CD8-positive, alpha-beta T cell (primary cell): ENCODE measurements at places on chromosomes 5 and 9.

GRCh38 chr9:8401961-8402705 is 602.6 kb upstream of the DMAC1 start:
- no peak for DNase-seq

- DNase-seq = no peak
Measured at GRCh38 chr9:109769250-109769649, 10.7 kb upstream of the PALM2AKAP2 start.

DNA sequence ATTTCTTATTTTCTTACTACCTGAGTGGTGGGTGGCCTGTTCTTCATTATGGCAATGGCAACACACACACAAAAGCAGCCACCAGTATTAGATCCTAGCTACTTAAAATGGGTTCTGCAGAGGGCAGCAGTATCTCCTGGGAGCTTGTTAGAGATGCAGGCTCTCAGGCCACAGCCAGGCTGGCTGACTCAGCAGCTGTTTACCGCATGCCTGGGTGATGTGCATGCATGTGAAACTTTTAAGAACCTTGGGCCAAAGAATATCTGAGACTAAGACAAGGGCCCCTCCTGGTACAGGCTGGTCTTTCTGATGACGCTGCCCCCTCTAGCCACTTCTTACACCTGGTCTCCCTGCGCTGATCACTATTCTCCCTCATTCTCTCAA is 399.0 kb downstream of the MED10 start:
- no peak for DNase-seq

DNA sequence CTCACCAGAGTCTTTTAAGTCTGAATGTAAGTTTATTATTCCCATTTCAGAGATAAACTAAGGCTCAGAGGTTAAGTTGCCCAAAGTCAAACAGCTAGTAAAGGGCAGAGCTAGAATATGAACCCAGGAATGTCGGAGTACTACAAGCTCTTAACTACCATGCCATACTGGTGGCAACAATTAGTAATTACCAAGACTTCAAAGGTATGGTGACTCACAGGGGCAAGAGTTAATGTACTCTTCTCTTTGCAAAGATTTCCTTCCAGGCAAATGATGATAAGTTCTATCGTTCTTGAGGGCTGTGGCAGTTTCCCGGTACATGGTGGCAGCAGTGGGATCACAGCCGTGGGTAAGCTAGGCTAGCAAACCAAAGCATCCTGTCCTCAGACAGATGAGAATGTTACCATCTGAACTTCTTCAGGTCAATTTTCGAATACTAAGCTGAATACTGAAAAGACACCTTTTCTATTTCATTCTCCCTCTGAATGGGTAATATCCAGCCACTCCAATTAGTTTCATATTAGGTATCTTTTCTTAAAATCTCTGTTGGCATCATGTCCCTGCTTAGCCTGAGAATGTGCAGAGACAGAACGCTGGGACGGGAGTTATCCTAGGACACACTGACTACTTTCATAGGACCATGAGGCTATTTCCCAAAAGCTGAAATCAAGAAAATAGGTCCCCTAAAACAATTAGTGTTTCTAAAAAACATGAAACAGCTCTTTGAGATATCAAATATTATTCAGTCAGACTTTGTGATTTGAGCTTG is 117.0 kb upstream of the NR5A1 start:
- DNase-seq = no peak

DNA sequence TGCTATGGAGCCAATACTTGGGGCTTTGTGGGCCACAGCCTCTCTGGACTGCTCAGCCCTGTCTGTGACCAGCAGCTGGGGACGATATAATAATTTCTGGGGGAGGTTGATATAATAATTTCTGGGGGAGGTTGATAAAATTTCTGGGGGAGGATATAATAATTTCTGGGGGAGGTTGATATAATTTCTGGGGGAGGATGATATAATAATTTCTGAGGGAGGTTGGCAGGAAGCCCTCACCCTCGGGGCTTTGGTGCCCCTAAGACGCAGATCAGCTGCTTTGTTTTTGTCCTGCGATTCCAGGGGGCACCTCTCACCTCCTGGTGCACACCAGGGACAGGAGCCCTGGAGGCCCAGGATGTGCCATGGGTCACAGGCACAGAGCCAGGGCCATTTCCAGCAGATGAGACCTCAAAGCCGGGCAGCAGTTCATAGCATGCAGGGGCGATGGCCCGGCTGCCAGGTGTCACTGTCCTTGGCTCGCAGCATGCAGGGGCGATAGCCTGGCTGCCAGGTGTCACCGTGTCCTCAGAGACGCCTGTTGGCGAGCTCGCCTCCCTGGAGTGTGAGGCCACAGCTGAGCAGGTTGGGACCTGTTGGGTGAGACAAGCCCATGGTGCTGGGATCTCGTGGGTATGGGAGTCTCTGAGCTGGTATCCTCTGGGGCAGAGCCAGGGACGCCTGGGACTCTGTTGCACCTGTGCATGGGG is 3.8 kb upstream of the TOR4A start:
- DNase-seq = no peak

- DNase-seq = no peak
Measured at GRCh38 chr5:2138896-2139295, 256.2 kb upstream of the IRX4 start.

DNA sequence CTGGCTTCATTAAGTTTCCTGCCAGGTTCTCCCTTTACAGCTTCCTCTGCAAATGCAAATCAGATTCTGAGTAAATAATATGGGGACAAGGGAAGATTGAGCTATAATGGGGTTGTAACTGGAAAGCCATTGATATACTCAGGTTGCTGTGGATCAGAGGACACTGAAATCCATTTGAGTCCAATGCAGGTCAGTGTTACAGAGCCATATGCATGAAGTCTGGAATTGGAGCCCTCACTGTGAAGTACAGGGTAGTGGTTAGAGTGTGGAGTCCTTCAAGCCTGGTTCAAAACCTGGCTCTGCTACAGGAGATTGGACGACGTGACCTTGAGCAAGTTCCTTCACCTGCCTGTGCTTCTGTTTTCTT is 48.7 kb downstream of the TIMD4 start:
- no peak for DNase-seq

GRCh38 chr5:160957312-160957861 is 105.4 kb upstream of the ATP10B start:
- no peak for DNase-seq

- no peak for DNase-seq
Measured at GRCh38 chr9:28824432-28824963, 1251.2 kb upstream of the C9orf72 start.

DNA sequence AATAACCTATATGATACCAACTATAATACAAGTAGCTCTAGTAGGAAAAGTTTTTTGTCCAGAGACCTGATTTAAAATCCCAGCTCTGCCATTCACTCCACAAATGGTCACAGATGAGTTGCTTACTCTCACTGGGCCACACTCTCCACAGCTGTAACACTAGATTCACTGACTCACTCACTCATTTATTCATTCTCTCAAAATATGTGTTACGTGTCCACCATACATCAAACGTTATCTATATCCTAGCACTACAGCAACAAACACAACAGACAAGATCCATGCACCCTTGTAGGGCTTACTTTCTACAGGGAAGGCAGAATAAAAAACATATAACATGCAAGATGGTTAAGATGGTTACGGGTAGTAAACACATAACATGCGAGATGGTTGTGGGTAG is 146.3 kb downstream of the CDK5RAP2 start:
- no peak for DNase-seq

DNA sequence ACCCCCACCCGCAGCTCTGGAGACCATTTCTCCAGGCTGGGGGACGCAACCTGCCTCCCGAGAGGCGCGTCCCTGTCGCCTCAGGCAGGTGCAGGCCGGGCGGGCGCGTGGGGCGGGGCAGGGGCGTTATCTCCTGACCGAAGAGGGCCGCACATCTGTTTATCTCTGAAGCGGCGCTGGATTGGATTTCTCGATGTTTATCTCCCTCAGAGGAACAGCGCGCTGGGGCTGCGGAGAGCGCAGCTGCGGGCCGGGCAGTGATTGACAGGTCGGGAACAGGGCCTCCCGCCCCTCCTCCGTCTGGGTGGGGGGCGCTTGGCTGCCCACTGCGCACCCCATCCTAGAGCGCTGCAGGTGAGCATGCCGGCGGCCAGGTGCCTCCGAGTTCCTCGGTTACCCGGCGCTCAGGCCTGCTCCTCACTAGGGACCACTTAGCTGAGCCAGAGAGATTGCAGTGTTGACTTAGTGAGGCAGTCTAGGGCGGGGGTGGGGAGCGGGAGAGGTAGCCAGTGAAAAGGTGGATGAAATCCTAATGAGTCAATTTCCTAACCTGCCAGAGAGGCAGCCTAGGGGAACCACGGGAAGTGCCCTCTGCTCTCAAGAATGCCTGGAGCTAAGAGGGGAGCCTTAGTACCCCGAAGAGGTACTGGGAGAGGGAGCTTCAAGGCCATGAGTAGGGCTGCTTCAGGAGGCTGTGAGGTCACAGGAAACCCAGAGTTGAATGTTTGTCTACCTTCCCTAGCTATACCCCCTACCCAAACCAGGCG is 39.6 kb upstream of the TIFAB start:
- DNase-seq = no peak

DNA sequence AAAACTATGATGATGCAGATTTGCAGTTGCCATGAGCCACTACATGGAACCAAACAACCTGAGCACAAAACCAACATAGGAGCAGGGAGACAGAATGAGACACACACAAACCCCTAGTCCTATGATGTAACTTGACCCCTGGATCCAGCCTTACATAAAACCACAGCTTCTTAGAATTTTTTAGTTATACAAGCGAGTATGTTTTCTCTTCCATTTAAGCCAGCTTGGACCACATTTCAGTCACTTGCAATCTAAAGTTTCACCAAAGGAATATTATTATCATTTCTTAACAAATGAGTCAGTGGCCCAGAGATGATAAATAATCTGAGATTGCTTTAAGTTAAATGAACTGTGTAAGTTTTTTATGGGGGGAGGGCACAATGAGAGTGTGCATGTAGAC is 6.8 kb downstream of the SPOCK1 start:
- no peak for DNase-seq

DNA sequence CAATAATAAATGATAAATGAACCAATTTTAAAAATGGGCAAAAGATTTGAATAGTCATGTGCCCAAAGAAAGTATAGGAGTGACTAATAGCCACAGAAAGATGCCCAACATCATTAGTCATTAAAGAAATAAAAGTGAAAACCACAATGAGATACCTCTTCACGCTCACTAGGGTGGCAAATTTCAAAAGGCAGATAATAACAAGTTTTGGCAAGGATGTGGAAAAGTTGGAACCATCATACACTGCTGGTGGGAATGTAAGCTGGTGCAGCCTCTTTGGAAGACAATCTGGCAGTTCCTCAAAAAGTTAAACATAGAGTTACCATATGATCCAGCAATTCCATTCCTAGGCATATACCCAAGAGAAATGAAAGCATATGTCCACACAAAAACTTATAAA is 1819.8 kb downstream of the MAT2B start:
- no peak for DNase-seq

DNA sequence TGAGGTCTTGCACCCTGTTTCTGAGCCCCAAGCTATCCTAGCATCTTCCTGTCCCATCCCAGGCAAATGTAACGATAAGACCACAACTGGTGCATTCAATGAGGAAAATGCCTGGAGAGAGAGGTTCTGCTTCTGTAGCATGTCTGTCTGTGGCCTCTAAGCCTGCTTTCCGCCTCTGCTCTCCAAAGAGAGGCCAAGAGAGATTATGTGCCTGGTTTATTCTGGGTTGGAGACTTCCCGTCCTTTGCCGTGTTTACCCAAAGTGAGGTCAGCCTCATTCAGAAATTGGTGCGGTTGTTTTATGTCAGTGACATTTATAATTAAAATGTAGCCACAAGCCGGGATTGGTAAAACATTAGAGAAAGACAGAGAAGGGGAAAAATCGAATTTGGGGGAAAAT is 77.8 kb downstream of the FGF1 start:
- DNase-seq = no peak

DNA sequence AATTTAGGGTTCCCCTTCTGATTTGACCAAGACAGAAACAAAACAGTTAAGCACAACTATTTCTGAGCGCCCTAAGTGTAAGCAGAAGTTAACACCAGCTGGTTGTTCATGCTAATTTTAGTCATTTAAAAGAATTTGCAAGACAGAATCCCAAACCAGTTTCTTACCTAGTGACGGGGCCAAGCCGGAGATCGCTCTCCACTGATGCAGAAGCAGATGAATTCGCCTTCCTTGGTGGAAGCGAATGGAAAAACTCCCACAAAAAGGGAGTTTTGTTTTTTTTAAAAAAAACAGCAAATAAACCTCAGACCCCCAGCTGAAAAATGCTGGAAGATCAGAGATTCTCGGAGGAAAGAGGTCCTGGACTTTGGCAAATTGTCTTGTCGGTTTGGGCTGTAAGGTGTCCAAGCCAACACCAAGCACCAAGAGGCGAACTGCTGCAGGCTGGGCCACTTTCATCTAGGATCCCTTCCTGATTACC is 47.4 kb upstream of the GLDC start:
- DNase-seq = no peak

DNA sequence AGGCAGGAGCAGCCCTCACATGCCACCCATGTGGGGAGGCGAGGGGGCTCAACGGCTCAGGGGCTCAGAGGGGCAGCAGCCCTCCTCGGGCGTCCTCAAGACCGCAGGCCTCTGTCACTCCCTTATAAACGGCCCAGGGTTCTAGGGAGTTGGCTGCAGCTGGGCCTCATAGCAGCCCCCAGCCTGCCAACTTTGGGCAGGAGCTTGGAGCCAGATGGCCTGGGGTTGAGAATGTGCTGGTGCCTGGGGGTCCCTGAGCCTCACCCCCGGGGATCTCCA is 51.0 kb upstream of the RNU6ATAC start:
- no peak for DNase-seq

- DNase-seq = no peak
Measured at GRCh38 chr5:23717486-23717885, 210.1 kb downstream of the PRDM9 start.

DNA sequence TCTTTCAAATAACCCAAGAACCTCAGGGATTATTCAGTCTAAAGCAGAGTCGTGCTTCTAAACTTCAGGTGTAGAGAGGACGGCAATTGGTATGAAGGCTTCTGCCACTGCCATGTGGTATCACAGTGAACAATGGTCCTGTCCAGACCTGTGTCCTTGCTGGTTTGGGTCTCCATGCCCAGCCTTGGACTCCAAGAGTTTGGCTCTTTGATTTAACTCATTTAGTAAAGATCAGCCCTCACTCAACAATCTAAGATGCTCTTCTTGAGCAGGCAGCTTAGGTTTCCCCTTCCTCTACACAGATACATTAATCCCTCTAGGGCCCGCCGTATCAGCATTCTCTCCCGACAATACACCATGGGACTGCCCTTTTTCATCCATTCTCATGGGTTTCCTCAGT is 518.0 kb downstream of the RAB3C start:
- no peak for DNase-seq
